H54 (cell line): ENCODE measurements at places on chromosomes 1 and 21.

- peak; percentile 23 for DNase-seq
Observed at GRCh38 chr1:65459397-65459768, 38.9 kb downstream of the LEPR start.

- DNase-seq, result no peak
Observed at GRCh38 chr1:156106624-156107488, 7.7 kb upstream of the LMNA start.

- no peak for DNase-seq
Observed at GRCh38 chr1:23214640-23215039, 2.7 kb downstream of the HTR1D start.

- no peak for DNase-seq
Observed at GRCh38 chr1:3599286-3599811, 12.0 kb downstream of the MEGF6 start.

DNA sequence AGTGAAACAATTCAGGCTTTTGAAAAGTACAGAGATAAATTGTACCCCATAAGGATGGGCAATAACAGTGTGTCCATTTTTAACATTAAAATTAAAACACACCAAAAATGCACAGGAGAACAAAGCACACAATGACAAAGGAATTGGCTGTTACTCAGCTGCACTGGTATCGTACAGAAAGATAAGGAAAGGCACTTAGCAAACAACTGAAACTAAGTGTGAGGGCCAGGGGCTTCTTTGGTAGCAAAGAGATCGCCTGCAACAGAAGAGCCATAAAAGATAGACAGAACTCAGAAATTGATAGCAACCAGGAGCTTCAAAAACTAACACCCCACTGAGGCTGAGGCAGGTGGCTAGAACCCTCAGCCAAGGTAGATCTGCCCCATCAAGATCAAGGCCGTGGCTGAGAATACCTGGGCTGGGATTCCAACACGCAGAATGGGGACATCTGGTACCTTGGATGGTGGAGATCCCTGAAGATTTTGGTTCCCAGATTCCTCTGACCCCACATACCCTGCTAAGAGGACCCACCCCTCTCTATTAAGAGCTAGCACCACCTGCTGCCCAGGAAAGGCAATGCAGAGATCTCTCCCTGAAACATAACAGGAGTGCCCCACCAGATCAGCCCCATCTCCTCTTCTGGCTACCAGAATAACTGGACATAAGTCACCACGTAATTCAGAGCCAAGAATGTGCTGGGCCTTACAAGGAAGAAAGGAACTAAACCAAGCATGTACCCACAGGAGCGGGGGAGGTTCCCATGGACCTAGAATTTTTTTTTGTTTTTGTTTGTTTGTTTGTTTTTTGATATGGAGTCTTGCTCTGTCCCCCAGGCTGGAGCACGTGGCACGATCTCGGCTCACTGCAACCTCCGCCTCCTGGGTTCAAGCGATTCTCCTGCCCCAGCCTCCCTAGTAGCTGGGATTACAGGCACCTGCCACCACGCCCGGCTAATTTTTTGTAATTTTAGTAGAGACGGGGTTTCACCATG, 16.2 kb downstream of the PLEKHO1 start:
- no peak for DNase-seq

- no peak for DNase-seq
Observed at GRCh38 chr21:31887391-31887841, 14.6 kb downstream of the HUNK start.

DNA sequence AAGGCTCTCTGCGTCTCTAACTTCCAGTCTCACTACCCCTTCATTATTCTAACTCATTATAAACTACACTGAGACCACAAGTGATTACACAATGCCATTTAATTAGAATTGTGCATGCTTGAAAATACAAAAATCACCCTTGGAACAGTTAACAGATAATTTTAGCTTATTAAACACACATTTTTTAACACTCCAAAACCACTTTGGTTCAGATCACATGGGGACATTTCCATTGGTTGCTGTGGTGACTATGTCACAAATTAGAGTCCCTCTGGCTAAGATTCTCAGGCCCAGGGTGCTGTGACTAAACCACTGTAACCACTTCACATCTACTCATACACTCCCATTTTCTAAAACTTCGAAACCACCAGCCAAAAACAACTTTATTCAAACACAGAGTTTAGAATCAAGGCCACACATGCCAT, 43.0 kb downstream of the JAK1 start:
- no peak for DNase-seq

- DNase-seq, result no peak
Observed at GRCh38 chr1:9078752-9079500, 9.5 kb upstream of the SLC2A5 start.

DNA sequence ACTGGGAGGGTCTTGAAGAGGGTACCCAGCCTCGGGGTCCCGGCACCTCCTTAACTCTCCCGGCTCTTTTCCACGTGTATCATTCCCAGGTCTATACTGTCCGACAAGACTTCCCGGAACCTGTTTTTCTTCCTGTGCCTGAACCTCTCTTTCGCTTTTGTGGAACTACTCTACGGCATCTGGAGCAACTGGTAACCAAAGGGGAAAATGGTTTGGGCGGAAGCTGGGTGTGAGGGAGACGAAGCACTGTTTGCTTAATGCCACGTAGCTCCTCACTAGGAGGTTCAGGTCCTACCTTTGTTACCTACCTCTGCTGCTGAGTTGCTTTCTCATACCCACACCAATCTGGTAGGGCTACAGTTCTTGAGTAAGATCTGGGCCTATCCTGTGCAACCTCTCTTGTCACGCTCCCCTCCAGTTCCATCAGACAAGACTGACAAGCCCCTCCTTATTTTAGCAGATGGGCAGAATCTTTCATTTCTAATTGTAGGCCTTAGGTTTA, 642 bp downstream of the SLC30A7 start:
- DNase-seq, result peak; percentile 5

GRCh38 chr1:236176337-236177336, 34.3 kb downstream of the GPR137B start:
- no peak for DNase-seq

GRCh38 chr1:44239331-44239960, 26.2 kb downstream of the DMAP1 start:
- peak; percentile 77 for DNase-seq

DNA sequence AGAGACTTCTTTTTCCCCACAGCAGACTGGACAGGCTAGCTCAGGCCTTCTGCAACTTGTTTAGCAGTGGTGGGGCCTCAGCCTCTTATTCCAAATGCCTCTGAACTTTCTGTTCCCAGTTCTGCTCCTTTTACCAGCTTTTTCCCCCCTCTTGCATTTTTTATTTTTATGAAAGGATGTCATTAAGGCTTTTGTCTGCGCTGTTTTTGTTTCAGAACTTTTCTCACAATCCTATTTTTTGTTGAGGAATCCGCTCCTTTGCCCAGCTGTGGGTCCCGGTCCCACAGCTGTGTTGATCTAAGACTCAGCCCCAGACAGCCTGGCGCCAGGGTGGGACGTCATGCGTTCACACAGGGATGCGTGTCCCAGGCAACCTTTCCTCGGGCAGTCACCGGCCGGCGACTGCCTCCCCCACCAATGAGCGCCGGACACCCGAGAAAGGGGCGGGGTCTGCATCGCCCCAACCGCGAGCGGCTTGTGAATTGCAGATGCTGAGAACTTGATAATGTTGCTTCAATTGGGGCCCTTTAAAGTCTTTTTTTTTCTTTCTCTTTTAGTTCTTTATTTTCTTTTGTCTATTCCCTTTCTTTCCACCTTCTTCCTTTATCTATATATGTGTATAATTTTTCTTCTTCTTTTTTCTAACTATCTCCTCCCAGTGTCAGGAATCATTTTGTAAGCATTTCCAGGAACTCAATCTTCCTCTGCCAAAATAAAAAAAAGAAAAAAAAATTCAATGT, 3.0 kb upstream of the ID3 start:
- peak; percentile 81 for DNase-seq

GRCh38 chr1:162383091-162383490, 1.6 kb downstream of the C1orf226 start:
- DNase-seq, result no peak

- no peak for DNase-seq
Observed at GRCh38 chr1:56473582-56474270, 105.6 kb downstream of the PLPP3 start.

GRCh38 chr21:34289856-34290255, 74.0 kb upstream of the KCNE2 start:
- no peak for DNase-seq
